ENCODE measurements at places on chromosomes 2 and 18.

- H3K4me1 ChIP-seq: no peaks in the 10 kb centered on the region
- H3K27ac ChIP-seq: no peak overlapping the region
- H3K4me3 ChIP-seq: no peak overlapping the region
- H3K36me3 ChIP-seq: no peaks in the 10 kb centered on the region
- H3K27me3 ChIP-seq: no peaks in the 10 kb centered on the region
Observed at GRCh38 chr2:158094487-158095092, 7.1 kb upstream of the UPP2 start.

GRCh38 chr2:167484875-167485274 lies 596.6 kb downstream of the XIRP2 start:
- H3K4me3 ChIP-seq: no peak overlapping the region
- DNase-seq: no peak
- H3K36me3 ChIP-seq: no peaks in the 10 kb centered on the region
- H3K4me1 ChIP-seq: no peaks in the 10 kb centered on the region
- no peak overlapping the region for H3K27ac ChIP-seq

DNA sequence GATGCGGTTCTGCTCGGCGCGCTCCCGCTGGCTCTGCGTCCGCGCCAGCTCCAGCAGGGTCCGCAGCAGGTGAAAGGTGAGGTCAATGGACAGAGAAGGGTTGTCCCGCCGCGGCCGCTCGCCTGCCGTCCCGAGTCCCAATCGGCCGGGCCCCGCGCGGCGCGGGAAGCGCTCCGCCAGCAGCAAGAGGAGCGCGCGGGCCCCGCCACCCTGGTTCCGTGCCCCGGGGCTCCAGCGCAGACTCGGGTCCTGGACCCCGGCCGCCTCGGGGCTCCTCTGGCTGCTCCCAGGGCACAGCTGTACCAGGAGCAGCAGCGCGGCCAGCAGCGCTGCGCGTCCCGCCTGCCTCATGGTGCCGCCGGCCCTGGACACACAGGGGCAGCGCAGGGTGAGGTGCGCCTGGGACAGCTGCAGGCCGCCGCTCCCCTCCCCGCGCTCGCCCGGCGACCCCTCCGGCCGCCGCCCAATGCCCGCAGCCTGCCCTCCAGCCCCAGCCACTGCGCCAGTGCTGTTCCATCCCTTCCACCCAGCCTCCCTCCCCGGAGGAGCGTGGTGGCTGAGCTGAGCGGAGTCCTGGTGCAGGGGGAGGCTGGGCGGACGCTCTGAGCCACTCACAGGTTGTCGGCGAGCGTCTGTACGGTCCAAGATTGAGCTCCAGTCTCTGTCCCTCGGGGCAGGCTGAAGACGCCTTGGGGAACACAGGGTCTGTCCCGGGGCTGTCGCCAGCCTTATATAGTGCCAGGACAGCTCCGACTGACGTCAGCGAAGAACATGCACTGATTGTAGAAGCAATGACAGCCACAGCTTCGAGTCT lies 493 bp downstream of the UCN start:
- peaks cover 10% of the 10 kb centered on the region for H3K36me3 ChIP-seq
- H3K4me1 ChIP-seq: peaks cover 8% of the 10 kb centered on the region
- no peak overlapping the region for H3K4me3 ChIP-seq
- DNase-seq: no peak
- no peak overlapping the region for H3K27ac ChIP-seq

GRCh38 chr2:156649596-156649995 lies 213.4 kb downstream of the GPD2 start:
- no peak for DNase-seq
- no peak overlapping the region for H3K27ac ChIP-seq
- no peaks in the 10 kb centered on the region for H3K4me1 ChIP-seq
- no peaks in the 10 kb centered on the region for H3K27me3 ChIP-seq
- no peak overlapping the region for H3K4me3 ChIP-seq

GRCh38 chr2:96669539-96670215 lies 27.1 kb downstream of the FER1L5 start:
- no peaks in the 10 kb centered on the region for H3K36me3 ChIP-seq
- no peak overlapping the region for H3K27ac ChIP-seq
- no peaks in the 10 kb centered on the region for H3K4me1 ChIP-seq
- no peak overlapping the region for H3K4me3 ChIP-seq
- H3K27me3 ChIP-seq: peaks cover 38% of the 10 kb centered on the region
- DNase-seq: no peak

- DNase-seq: no peak
- no peaks in the 10 kb centered on the region for H3K36me3 ChIP-seq
- H3K27ac ChIP-seq: no peak overlapping the region
- H3K4me1 ChIP-seq: no peaks in the 10 kb centered on the region
- H3K27me3 ChIP-seq: no peaks in the 10 kb centered on the region
Observed at GRCh38 chr18:24805156-24805555, 344.7 kb downstream of the HRH4 start.

- H3K36me3 ChIP-seq: peaks cover 3% of the 10 kb centered on the region
- no peak for DNase-seq
- no peak overlapping the region for H3K27ac ChIP-seq
Observed at GRCh38 chr2:216873573-216873972, 13.7 kb upstream of the TNP1 start.

DNA sequence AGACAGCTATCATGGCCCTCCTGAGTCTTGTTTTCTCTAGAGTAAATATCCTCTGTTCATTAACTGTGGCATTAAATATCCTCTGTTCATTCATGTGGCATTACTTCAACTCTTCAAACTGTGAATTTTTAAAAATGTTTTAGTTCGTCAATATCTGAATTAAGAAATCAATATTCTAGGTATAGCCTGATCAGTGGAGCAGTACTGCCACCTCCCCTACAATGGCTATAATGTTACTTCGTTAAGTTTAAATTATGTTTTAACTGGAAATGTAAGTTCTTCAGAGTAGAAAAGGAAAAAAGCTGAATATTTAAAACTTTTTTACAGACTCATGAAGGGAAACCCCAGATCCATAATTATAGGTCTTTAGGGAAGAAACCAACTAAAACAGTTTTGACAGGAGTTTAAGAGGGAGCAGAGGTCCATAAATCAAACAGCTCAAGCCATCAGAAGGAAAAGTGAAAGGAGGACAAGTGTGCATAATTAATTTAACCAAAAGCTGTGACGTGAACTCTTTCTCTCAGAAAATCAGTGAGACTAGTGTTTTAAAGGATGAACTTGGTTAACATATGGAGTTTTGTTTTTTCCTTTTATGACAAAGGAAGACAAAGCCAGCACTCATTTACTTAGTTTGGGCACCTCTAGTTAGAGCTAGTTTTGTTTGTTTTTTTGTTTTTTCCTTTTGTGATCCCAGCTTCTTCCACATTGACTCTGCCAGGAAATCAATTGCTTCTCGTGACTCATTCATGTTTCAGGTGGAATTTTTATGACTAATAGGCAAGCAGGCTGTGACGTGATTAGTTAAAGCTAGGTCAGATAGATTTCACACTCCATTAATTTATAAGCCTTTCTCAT lies 44.9 kb downstream of the RBBP8 start:
- H3K27me3 ChIP-seq: no peaks in the 10 kb centered on the region
- no peak overlapping the region for H3K4me3 ChIP-seq
- H3K27ac ChIP-seq: peak overlapping the region; percentile 76

DNA sequence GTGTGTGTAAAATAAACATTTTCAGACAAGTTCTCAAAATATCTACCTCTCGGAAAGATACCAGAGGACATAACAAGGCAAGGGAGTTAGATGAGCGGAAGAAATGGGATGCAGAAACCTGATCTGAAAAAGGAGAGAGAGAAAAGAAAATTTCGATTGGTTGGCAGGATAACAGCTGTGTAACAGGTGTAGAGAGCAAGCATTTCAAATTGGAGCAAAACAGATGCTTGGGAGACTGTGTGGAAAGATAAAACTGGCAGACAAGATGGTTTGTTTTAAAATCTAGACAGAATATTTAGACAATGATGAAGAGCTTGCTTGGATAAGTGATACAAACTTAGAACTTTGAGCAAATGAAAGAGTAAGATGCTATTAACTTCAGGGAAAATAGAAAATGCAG lies 20.2 kb downstream of the CHST9 start:
- H3K4me3 ChIP-seq: no peak overlapping the region
- H3K27ac ChIP-seq: no peak overlapping the region
- no peak for DNase-seq
- H3K4me1 ChIP-seq: no peaks in the 10 kb centered on the region
- no peaks in the 10 kb centered on the region for H3K27me3 ChIP-seq
- no peaks in the 10 kb centered on the region for H3K36me3 ChIP-seq

- H3K36me3 ChIP-seq: no peaks in the 10 kb centered on the region
- H3K4me1 ChIP-seq: no peaks in the 10 kb centered on the region
- no peaks in the 10 kb centered on the region for H3K27me3 ChIP-seq
- DNase-seq: no peak
Observed at GRCh38 chr2:136962105-136962725, 196.9 kb downstream of the THSD7B start.

GRCh38 chr2:155301221-155301620 lies 602.7 kb downstream of the KCNJ3 start:
- H3K27ac ChIP-seq: no peak overlapping the region
- no peak overlapping the region for H3K4me3 ChIP-seq
- no peaks in the 10 kb centered on the region for H3K36me3 ChIP-seq
- no peaks in the 10 kb centered on the region for H3K27me3 ChIP-seq
- no peak for DNase-seq
- no peaks in the 10 kb centered on the region for H3K4me1 ChIP-seq

DNA sequence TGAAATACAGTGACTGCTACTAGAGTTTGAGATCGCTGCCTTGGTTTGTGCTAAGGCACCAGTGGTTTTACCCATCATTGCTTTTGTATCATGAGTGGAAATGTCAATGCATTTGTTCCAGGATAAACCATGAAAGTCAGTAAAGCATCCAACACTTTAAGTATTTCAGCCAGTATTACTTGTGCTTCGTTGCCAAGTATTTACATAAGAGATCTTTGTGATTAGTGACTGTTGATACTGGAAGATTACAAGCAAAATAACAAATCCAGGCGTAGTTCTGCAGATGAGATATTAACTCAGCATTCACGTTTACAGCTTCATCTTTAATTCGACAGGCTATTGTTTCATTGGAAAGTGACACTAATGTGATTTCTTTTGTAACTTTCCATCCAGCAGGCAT lies 90.3 kb upstream of the B3GNT7 start:
- H3K4me3 ChIP-seq: no peak overlapping the region
- H3K27me3 ChIP-seq: peaks cover 21% of the 10 kb centered on the region
- DNase-seq: no peak
- H3K36me3 ChIP-seq: no peaks in the 10 kb centered on the region
- H3K27ac ChIP-seq: no peak overlapping the region
- H3K4me1 ChIP-seq: peaks cover 5% of the 10 kb centered on the region

GRCh38 chr2:195768431-195768830 lies 111.4 kb downstream of the SLC39A10 start:
- no peaks in the 10 kb centered on the region for H3K36me3 ChIP-seq
- no peaks in the 10 kb centered on the region for H3K4me1 ChIP-seq
- no peak overlapping the region for H3K27ac ChIP-seq
- DNase-seq: no peak
- H3K27me3 ChIP-seq: no peaks in the 10 kb centered on the region

GRCh38 chr2:10471046-10471571 lies 23.0 kb upstream of the ODC1 start:
- H3K27me3 ChIP-seq: peaks cover 45% of the 10 kb centered on the region
- no peak for DNase-seq

GRCh38 chr2:71615767-71616730 lies 162.7 kb downstream of the DYSF start:
- no peak overlapping the region for H3K4me3 ChIP-seq
- H3K4me1 ChIP-seq: no peaks in the 10 kb centered on the region
- no peak for DNase-seq
- peaks cover 12% of the 10 kb centered on the region for H3K27me3 ChIP-seq
- H3K36me3 ChIP-seq: no peaks in the 10 kb centered on the region
- no peak overlapping the region for H3K27ac ChIP-seq

DNA sequence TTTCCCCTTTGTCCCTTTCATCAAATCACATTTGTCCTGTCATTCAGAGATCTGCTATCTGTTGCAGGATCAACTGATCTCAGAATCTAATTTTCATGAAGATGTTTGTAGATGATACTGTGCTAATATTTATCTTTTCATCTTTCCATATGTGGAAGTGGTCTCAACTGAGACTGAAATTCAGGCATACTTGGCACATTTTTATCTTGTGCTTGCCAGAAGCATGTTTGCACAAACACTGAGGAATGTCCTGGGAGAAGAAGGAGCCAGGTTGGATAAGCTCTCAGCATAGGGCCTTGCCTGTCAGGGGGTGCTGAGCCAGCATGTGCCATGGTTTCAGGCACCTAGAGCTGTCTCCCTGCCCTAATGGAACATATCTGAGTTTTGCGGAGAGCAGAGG lies 24.5 kb upstream of the MMADHC start:
- no peak overlapping the region for H3K27ac ChIP-seq
- H3K4me3 ChIP-seq: no peak overlapping the region
- peaks cover 3% of the 10 kb centered on the region for H3K27me3 ChIP-seq
- no peak for DNase-seq
- H3K4me1 ChIP-seq: no peaks in the 10 kb centered on the region
- H3K36me3 ChIP-seq: no peaks in the 10 kb centered on the region

- DNase-seq: no peak
- H3K36me3 ChIP-seq: peaks cover 29% of the 10 kb centered on the region
- H3K4me1 ChIP-seq: no peaks in the 10 kb centered on the region
- no peaks in the 10 kb centered on the region for H3K27me3 ChIP-seq
Observed at GRCh38 chr2:240000671-240001070, 24.5 kb downstream of the NDUFA10 start.

GRCh38 chr2:187545238-187545751 lies 8.9 kb downstream of the TFPI start:
- H3K36me3 ChIP-seq: no peaks in the 10 kb centered on the region
- H3K4me1 ChIP-seq: no peaks in the 10 kb centered on the region
- H3K27me3 ChIP-seq: no peaks in the 10 kb centered on the region
- H3K4me3 ChIP-seq: no peak overlapping the region
- H3K27ac ChIP-seq: no peak overlapping the region

GRCh38 chr2:241324775-241325174 lies 9.1 kb downstream of the SEPTIN2 start:
- peaks cover 44% of the 10 kb centered on the region for H3K4me1 ChIP-seq
- no peak for DNase-seq
- H3K27ac ChIP-seq: no peak overlapping the region
- H3K27me3 ChIP-seq: no peaks in the 10 kb centered on the region
- no peak overlapping the region for H3K4me3 ChIP-seq
- H3K36me3 ChIP-seq: peaks cover 54% of the 10 kb centered on the region

GRCh38 chr18:47775961-47776360 lies 154.5 kb downstream of the SMAD2 start:
- no peak for DNase-seq
- H3K4me1 ChIP-seq: no peaks in the 10 kb centered on the region
- H3K4me3 ChIP-seq: no peak overlapping the region
- H3K36me3 ChIP-seq: no peaks in the 10 kb centered on the region

- no peak overlapping the region for H3K4me3 ChIP-seq
- no peaks in the 10 kb centered on the region for H3K36me3 ChIP-seq
- H3K4me1 ChIP-seq: no peaks in the 10 kb centered on the region
- DNase-seq: no peak
- no peak overlapping the region for H3K27ac ChIP-seq
Observed at GRCh38 chr18:35936951-35937350, 35.5 kb upstream of the RMP24 start.

- DNase-seq: no peak
- no peaks in the 10 kb centered on the region for H3K36me3 ChIP-seq
- H3K4me1 ChIP-seq: peaks cover 17% of the 10 kb centered on the region
- H3K4me3 ChIP-seq: no peak overlapping the region
Observed at GRCh38 chr2:239946562-239946863, 78.6 kb downstream of the NDUFA10 start.

GRCh38 chr2:9982248-9982647 lies 30.8 kb downstream of the GRHL1 start:
- DNase-seq: no peak
- H3K27me3 ChIP-seq: peaks cover 49% of the 10 kb centered on the region
- peaks cover 14% of the 10 kb centered on the region for H3K4me1 ChIP-seq
- no peak overlapping the region for H3K27ac ChIP-seq

GRCh38 chr2:169476459-169476858 lies 2.8 kb upstream of the BBS5 start:
- no peak overlapping the region for H3K27ac ChIP-seq
- H3K4me3 ChIP-seq: no peak overlapping the region
- no peaks in the 10 kb centered on the region for H3K36me3 ChIP-seq
- no peak for DNase-seq
